ENCODE measurements at places on chromosomes 7 and 10.

- no peak for DNase-seq
Observed at GRCh38 chr10:9858816-9859215, 1158.9 kb upstream of the CELF2 start.

DNA sequence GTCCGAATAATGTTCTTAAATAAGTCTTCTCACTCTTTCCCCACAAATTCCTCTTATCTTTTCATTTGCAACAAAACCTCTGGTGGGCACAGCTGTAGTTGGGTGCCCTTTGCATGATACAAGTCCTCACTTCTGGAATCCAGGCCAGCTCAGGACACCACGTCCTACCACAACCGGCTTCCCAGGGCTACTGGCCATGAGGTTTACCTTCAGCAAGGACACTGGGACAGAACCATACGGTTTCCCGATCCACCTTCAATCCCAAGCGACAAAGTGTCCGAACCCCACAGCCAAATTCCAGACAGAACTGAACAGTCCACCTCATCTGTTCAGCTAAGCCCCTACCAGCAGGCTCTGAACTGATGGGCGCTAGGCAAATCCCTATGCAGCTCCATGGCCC is 174.6 kb downstream of the FAM107B start:
- no peak for DNase-seq

DNA sequence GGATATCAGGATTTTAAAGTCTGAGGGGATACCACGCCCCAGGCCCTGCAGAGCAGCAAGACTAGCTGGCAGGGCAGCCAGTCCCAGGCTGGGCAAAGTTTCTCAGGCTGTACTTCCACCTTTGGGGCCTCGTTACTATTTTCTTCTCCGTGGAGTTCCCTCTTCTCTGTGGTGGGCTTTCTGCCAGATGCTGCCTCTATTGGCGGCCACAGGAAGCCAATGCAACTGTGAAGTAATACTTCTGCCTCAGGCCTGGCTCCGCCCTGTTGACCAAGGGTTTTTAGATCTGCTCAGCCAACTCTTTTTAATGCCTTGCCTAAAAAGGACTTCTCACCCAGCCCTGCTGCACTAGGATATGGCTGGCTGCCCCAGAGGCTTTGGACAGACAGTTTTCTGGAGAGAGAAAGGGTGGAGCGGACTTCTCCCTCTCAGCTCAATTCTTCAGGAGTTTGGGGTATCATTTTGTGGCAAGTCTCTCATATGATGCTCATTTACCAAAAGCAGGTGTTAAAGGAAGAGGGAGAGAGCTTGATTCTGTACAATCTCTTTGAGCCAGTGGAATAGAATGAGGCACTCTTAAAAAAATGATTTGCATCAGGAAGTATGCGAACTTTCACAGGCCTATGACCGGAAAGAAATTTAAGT is 67.4 kb downstream of the HHEX start:
- DNase-seq: peak; percentile 42

DNA sequence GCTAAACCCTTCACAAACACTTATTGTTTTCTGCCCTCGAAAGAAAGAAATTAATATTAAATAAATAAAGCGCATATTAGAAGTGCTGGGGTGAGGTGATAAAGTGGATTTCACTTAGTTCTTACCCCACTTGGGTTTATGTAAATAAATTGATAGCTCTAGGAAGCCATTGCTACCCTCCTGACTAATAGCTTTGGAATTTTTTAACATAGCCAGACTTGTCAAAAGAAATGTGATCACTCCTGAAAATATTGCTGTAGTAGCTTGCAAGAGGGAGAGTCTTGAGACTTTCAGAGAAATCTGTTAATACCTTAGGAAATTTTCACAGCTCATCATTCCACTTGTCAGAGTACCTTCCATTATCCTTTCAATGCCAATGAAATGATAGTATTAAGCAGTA is 7.6 kb downstream of the ARL5B start:
- no peak for DNase-seq

GRCh38 chr10:48604039-48604990 is 558 bp downstream of the ARHGAP22 start:
- DNase-seq: no peak

DNA sequence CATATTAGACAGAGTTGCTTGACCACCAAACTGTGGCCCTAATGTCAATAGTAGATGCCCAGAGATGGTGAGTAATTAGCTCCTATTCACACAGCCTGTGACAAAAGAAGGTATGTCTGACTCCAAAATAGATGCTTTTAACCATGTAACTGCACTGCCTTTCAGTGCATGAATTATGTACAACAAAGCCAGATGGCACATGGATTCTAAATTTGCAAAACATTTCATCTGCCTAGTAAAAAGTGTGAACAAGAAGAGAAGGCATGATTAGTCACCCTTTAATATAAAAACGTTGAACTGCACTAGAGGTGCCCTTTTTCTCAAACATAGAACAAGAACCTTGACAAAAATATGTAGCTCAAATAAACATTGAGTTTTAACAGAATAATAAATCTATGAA is 35.5 kb upstream of the PTPRZ1 start:
- DNase-seq: no peak

- no peak for DNase-seq
Observed at GRCh38 chr7:28017372-28017771, 163.2 kb downstream of the JAZF1 start.

GRCh38 chr10:11328264-11329061 is 283.0 kb downstream of the USP6NL start:
- DNase-seq: no peak

- peak; percentile 40 for DNase-seq
Observed at GRCh38 chr7:46156086-46156485, 235.0 kb upstream of the IGFBP3 start.

- DNase-seq: no peak
Observed at GRCh38 chr7:122628651-122629411, 70.1 kb downstream of the RNF133 start.

- DNase-seq: no peak
Observed at GRCh38 chr10:32263300-32263699, 83.7 kb downstream of the EPC1 start.

GRCh38 chr7:364536-364935 is 74.6 kb downstream of the FOXL3 start:
- no peak for DNase-seq

GRCh38 chr10:81068460-81068859 is 530.8 kb downstream of the SH2D4B start:
- DNase-seq: no peak

DNA sequence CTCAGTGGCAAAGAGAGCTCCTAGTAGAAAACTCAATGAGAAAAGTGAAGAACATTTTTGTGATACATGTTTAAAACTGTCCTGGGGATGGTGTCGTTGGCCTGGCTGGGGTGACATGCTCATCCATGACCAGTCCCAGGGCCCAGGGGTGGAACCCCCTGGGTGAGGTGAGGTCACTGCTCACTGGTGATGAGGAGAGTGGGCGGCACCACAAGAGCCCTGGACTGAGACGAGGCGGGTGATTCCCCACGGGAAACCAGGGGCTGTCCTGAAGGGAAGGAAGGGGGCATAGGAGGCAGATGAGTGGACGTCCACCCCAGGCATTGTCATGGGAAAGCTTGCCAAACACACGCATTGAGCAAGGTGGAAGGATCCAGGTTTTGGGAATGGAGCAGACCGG is 54.6 kb downstream of the HTR5A start:
- DNase-seq: no peak

GRCh38 chr10:123183724-123184123 is 29.5 kb downstream of the BUB3 start:
- no peak for DNase-seq

DNA sequence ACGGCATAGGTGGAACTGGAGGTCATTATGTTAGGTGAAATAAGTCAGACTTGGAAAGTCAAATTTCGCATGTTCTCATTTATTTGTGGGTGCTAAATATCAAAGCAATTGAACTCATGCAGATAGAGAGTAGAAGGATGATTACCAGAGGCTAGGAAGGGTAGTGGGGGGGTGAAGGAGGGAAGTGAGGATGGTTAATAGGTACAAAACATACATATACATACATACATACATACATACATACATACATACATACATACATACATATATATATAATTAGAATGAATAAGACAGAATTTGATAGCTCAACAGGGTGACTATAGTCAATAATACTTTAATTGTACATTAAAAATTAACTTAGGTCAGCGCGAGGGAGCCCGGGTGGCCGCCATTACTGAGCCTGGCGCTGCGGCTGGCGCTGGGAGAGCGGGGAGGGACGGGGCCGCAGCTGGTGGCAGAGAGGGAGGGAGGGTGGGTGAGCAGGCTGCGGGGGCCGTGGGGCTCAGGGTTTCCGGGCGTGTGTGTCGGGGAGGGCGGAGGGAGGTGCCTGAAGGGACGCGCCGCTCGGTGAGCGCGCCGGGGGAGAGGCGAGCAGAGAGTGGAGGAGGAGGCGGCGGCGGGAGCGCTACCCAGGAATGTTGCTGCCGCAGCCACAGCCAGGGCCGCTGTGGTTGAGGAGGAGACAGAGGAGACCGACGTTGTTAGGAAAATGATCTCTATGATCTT is 85.8 kb upstream of the EGFR start:
- DNase-seq: no peak

- DNase-seq: no peak
Observed at GRCh38 chr10:78764436-78764835, 304.3 kb upstream of the ZMIZ1 start.

- no peak for DNase-seq
Observed at GRCh38 chr10:33036670-33037069, 78.6 kb upstream of the ITGB1 start.

Data from GM04504 (cell line).